Astrocyte (in vitro differentiated cells and primary cell): ENCODE measurements at places on chromosomes 11 and 22.

DNA sequence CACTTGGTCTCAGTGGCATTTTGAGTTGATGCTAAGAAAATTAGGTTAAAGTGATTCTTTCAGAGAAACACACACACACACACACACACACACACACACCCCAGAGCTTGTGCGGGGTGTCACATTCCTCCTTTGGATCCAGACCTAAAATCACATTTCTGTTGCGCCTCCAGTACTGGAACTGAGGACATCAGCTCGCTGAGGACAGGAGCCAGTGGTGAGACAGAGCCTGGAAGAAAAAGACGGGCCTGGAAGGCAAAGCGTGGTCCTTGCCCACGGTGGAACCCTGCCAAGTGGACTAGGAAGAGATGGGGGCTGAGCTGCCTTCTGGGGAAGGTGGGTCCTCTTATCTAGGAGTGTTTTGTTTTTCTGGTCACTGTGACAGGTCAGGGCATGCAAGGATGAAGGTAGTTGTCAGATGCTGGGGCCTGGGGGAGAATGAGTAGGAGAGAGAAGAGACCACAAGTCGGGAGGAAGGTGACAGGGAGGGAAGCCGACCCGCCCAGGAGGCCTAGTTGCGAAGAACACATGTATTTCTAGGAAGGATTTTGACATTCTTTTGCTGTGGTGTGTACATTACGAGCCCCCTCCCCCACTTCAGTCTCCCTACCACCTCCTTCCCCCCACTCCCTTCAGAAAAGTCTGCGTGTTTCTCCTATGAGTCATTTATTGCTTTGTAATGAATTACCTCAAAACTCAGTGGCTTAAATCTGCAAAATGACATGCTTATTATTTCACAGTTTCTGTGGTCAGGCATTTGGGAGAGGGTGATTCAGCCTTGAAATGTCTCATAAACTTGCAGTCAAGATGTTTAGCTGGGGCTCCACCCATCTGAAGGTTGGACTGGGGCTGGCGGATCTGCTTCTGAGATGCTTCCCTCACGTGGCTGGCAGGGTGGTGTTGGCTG lies 4.8 kb upstream of the ELFN2 start:
- peak; percentile 99 for DNase-seq
- H3K27ac ChIP-seq, result peak overlapping the region; percentile 94
- no peaks in the 10 kb centered on the region for H3K36me3 ChIP-seq
- H3K4me1 ChIP-seq, result peaks cover 26% of the 10 kb centered on the region
- peak overlapping the region; percentile 13 for H3K4me3 ChIP-seq
- H3K27me3 ChIP-seq, result no peaks in the 10 kb centered on the region

- H3K4me3 ChIP-seq, result no peak overlapping the region
- no peaks in the 10 kb centered on the region for H3K27me3 ChIP-seq
- DNase-seq, result no peak
- H3K4me1 ChIP-seq, result no peaks in the 10 kb centered on the region
- no peak overlapping the region for H3K27ac ChIP-seq
Observed at GRCh38 chr11:65952052-65952521, 6.8 kb downstream of the TSGA10IP start.

DNA sequence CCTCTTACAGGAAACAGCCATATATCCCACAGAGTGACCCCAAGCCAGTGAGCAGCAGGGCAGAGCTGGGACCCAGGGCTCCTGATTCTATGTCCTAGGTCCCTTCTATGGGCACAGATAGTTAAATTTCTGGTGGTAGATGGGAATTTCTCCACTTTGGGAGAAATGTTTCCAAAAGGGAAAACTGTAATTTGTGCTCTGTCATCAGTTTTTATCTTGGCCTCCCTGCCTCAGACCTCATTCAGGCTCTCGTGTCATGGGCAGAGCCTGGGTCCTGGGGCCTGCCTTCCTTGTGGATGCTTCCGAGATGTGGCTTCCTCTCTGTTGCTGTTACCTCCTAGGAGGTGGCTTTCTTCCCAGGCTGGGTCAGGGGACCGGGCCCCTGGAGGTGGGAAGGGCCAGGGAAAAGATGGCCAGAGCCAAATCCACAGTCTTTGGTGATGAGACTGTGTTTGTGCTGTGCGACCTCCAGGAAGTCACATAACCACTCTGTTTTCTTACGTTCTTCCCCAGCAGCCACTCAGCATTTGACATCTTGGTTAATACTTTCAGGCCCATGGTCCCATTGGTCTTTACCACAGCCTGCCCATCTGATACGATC lies 8.6 kb downstream of the LRRC32 start:
- H3K27ac ChIP-seq, result no peak overlapping the region
- H3K27me3 ChIP-seq, result no peaks in the 10 kb centered on the region
- H3K36me3 ChIP-seq, result no peaks in the 10 kb centered on the region
- H3K4me3 ChIP-seq, result no peak overlapping the region

GRCh38 chr11:76267556-76267955 lies 61.3 kb upstream of the WNT11 start:
- no peak overlapping the region for H3K4me3 ChIP-seq
- H3K27ac ChIP-seq, result no peak overlapping the region
- peaks cover 12% of the 10 kb centered on the region for H3K4me1 ChIP-seq
- no peaks in the 10 kb centered on the region for H3K36me3 ChIP-seq
- H3K27me3 ChIP-seq, result peaks cover 6% of the 10 kb centered on the region
- DNase-seq, result no peak

GRCh38 chr11:15758857-15759465 lies 597.4 kb downstream of the SOX6 start:
- no peak for DNase-seq
- H3K36me3 ChIP-seq, result no peaks in the 10 kb centered on the region
- H3K4me3 ChIP-seq, result peak overlapping the region; percentile 21
- H3K27me3 ChIP-seq, result peaks cover 9% of the 10 kb centered on the region

GRCh38 chr11:1682225-1682905 lies 14.6 kb upstream of the KRTAP5-6 start:
- H3K27ac ChIP-seq, result no peak overlapping the region
- no peaks in the 10 kb centered on the region for H3K36me3 ChIP-seq
- no peak overlapping the region for H3K4me3 ChIP-seq
- no peak for DNase-seq
- no peaks in the 10 kb centered on the region for H3K4me1 ChIP-seq

DNA sequence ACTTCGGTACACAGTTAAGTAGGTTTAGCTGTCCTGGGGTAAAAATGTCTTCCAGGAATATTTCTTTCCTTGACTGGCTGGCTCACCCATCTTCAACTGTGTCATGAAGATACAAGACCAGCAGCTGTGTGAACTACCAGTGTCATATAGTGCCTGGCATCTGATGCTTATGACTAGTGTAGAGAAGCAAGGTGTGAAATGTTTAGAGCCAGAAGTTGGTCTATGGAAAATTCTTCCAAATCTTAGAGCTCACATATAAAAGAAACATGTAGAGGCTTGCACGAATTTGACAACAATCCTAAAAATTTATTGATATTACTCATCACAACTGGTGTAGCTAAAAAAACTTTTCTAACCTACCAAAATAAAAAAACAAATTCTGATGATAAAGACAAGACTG lies 54.4 kb downstream of the ARL14EP start:
- H3K4me3 ChIP-seq, result no peak overlapping the region
- H3K4me1 ChIP-seq, result no peaks in the 10 kb centered on the region
- no peaks in the 10 kb centered on the region for H3K36me3 ChIP-seq
- DNase-seq, result no peak
- H3K27ac ChIP-seq, result no peak overlapping the region

DNA sequence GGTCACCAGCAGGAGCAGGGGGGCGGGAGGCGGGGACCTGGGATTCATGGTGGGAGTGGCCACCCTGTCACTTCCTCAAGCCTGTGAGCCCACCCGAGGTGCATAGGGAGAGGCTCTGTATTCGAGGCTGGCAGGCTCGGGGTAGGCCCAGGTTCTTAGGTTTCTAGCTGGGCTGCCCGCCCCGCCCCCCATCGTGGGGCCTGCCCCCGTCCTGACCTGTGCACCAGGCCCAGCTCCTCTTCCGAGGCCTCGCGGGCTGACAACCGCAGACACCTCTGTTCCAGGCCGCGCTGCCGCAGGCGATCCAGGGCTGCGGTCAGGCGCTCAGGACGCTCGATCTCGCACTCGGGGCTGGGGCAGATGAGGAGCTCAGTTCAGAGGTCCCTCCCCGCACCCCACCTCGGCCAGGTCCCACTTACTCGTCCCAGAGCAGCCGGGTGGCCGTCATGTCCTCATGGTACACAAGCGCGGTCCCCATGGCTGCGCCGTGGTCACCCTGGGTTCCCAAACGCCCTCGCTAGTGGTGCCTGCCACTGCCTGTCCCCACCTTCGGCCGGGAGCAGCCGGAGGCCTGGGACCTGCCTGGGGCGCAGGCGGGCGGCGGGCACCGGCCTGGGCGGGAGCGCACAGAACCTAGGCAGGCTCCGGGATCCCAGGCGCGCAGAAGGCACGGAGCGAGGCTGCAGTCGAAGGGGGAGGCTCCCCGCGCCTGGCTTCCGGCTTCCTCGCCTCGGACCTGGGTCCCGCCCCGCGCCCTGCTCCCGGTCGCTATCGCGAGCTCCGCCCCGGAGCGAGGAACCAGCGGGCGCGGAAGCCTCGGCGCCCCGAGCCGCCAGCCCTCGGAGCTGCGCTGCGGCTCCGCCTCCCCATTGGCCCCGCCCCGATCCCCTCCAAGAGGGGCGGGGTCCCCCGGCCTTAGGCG lies at the start of gene HDAC10:
Gene HDAC10 (minus strand): TSS at position 711 of the 922 bp plus-strand sequence. CDS start 233 bp downstream, at position 478.
- H3K27ac ChIP-seq, result peak within 1 kb of the TSS; percentile 49
- no peaks in the 10 kb centered on the region for H3K36me3 ChIP-seq

GRCh38 chr11:122523846-122524805 lies 131.4 kb upstream of the UBASH3B start:
- H3K36me3 ChIP-seq, result no peaks in the 10 kb centered on the region
- no peak overlapping the region for H3K27ac ChIP-seq
- no peak overlapping the region for H3K4me3 ChIP-seq
- H3K4me1 ChIP-seq, result no peaks in the 10 kb centered on the region
- DNase-seq, result no peak
- no peaks in the 10 kb centered on the region for H3K27me3 ChIP-seq

DNA sequence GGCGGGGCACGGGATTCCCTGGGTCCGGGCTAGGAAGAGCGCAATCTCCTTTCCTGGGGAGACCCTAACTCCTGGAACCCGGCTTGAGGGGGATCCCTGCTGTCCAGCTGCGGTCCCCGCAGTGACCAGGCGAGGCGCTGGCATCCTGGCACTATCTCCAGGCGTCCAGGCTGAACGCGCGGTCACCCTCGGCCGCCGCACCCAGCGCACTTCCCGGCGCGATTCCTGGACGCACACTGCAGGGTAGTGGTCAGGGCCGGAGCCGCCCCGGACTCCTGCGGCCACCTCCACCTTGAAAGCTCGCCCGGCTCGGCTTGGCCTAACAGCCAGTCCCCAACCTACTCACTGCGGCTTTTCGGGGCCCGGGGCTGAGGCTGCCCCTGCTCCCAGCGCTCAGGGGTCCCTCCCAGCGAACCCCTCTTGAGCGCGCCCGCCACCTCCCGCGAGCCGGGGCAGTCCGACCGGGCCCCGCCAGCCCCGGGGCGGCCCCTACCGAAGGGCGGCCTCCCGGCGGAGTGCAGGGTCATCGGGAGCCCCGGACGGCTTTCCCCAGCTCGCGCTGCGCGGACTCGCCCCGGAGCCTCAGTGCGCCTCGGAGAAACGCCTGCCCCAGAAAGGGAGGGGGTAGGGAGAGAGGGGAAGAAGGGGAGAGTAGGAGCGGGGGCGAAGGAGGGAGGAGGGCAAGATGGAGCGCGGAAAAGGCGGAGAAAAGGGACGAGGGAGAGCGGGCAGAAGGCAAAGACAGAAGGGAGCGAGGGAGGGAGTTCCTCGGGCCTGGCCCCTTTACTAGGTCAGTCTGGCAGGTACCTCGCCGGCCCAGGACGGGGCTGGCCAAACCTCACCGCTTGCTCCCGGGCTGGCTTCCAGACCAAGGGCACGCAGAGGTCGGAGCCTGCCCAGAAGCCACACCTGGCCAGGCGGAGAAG lies 1.0 kb downstream of the POU2AF3 start:
- H3K4me1 ChIP-seq, result no peaks in the 10 kb centered on the region
- peak overlapping the region; percentile 61 for H3K4me3 ChIP-seq
- no peak overlapping the region for H3K27ac ChIP-seq
- no peaks in the 10 kb centered on the region for H3K36me3 ChIP-seq
- DNase-seq, result peak; percentile 27
- H3K27me3 ChIP-seq, result peaks cover 12% of the 10 kb centered on the region

GRCh38 chr22:19742160-19743066 lies 18.2 kb upstream of the TBX1 start:
- H3K36me3 ChIP-seq, result no peaks in the 10 kb centered on the region
- no peak for DNase-seq
- H3K27me3 ChIP-seq, result no peaks in the 10 kb centered on the region
- H3K27ac ChIP-seq, result no peak overlapping the region
- H3K4me1 ChIP-seq, result no peaks in the 10 kb centered on the region
- H3K4me3 ChIP-seq, result no peak overlapping the region

- H3K4me3 ChIP-seq, result no peak overlapping the region
- H3K4me1 ChIP-seq, result no peaks in the 10 kb centered on the region
- DNase-seq, result no peak
- H3K27ac ChIP-seq, result no peak overlapping the region
- no peaks in the 10 kb centered on the region for H3K36me3 ChIP-seq
Observed at GRCh38 chr11:56705784-56706396, 7.0 kb downstream of the OR9G1 start.

GRCh38 chr11:134822897-134823296 lies 410.9 kb upstream of the B3GAT1 start:
- no peaks in the 10 kb centered on the region for H3K4me1 ChIP-seq
- no peak overlapping the region for H3K27ac ChIP-seq
- no peak overlapping the region for H3K4me3 ChIP-seq
- no peaks in the 10 kb centered on the region for H3K27me3 ChIP-seq
- DNase-seq, result no peak
- H3K36me3 ChIP-seq, result no peaks in the 10 kb centered on the region

DNA sequence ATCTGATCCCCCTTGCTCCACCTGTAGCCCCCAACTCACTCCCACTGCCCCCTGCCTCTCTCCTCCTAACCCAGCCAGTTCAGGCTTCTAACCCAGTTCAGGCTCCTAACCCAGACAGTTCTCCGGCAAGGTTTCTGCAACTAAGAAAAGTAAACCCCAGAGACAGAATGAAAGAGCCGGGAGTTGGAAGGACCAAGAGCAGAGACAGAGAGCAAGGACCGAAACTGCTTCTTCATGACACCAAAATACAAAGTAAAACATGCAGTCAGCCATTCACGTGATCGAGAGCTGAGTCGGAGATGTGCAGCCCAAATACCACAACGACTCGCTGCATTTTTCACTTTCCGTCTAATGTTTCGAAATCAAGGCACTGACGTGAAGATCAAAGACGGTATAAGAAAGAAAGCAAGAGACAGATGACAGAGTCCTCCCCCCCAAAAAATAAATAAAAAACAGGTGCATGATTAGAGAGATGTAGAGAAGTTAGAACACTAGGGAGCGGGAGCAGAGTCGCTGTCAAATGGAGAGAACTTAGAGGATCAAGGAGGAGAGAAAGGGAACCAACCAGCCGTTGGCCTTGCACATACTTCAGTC lies 884 bp downstream of the IL10RA start:
- no peak overlapping the region for H3K4me3 ChIP-seq
- no peak for DNase-seq
- H3K27ac ChIP-seq, result no peak overlapping the region
- H3K4me1 ChIP-seq, result peaks cover 4% of the 10 kb centered on the region

- H3K27me3 ChIP-seq, result peaks cover 13% of the 10 kb centered on the region
- no peaks in the 10 kb centered on the region for H3K36me3 ChIP-seq
- H3K27ac ChIP-seq, result no peak overlapping the region
- H3K4me1 ChIP-seq, result peaks cover 5% of the 10 kb centered on the region
Observed at GRCh38 chr11:41456269-41456668, 3.2 kb downstream of the LRRC4C start.
